ENCODE measurements at places on chromosomes 11 and 22. TPM values are rescaled to one million over a fixed set of nuclear protein-coding genes. Genes with fewer than 3 reads are reported as not detected.

DNA sequence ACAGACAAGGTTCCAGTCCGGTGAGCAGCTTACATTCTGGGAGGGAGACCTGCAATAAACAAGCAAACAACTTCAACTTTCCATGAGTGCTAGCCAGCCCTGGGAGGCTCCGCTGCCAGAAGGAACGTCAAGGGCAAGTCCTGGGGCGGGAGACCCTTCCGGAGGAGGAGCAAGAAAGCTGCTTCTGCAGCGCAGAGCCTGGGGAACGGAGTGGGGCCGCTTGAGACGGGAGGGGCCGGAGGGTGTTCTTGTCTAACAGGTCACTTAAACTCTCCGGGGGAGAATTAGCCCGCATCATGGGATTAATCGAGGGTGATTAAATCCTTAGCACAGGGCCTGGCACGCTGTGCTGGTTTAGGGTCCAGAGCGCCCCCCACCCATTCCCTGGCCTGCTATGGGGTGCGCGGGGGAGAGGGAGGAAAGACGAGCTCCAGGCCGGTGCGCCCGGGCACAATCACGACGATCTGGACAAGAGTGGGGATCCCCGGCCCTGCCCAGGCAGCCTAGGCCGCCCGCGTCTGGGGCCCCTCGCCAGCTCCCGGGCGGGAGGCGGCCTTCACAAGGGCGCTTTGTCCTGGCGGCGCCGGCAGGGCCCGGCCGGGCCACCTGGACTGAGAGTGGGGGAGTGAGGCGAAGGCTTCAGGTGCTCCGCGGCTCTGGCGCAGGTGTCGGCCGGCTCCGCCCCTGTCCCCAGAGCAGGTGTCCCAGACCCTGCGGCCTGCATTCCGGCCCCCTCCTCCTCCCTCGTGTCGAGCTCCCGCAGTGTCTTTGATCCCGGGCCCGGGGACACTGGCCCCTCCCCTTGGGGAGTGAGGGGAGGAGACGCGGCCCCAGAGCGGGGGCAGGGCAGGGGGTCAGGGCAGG is 663 bp upstream of the LARGE2 start:
- no peak overlapping the region for H3K27ac ChIP-seq
- peak overlapping the region; percentile 61 for H3K4me3 ChIP-seq
- no peaks in the 10 kb centered on the region for H3K36me3 ChIP-seq
- DNase-seq: peak; percentile 88
- H3K27me3 ChIP-seq: peaks cover 10% of the 10 kb centered on the region
- H3K4me1 ChIP-seq: peaks cover 36% of the 10 kb centered on the region

The NLRP14 gene
- total RNA-seq: 1.8 TPM

The PGA5 gene
- not detected for total RNA-seq

The TPBGL gene
- total RNA-seq: not detected
